ENCODE measurements at places on chromosomes 7 and 10.

DNA sequence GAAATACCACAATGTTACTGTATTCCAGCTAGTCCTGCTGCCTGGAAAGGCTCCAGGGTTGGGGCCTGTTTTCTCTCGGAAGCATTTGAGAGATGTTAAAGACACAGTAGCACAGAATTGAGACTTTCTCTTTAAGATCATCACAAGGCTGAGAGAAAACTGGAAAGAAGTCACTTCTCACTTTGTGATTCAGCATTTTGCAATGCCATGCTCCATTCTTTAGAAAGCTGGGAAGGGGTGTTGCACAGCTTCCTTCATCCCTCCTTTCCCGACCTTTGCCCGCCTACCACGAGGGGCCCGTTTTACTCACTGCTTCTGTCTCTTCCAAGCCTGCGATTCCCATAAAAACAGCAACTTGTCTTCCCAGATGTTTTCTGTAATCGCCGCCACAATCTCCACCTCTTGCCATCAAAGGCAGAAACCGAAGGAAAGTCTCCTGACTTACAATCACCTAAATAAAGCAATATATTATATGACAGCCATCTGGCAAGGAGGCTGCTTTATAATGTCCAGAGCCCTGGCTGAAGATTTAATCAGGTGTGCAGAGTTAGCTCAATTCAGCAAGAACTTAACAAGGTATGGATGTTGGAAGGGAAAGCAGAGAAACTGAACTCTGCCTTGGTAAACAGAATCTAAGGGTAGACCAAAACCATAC, 18.9 kb downstream of the NOD1 start:
- no peak for DNase-seq

GRCh38 chr10:34187201-34187600, 627.9 kb downstream of the PARD3 start:
- DNase-seq: no peak

DNA sequence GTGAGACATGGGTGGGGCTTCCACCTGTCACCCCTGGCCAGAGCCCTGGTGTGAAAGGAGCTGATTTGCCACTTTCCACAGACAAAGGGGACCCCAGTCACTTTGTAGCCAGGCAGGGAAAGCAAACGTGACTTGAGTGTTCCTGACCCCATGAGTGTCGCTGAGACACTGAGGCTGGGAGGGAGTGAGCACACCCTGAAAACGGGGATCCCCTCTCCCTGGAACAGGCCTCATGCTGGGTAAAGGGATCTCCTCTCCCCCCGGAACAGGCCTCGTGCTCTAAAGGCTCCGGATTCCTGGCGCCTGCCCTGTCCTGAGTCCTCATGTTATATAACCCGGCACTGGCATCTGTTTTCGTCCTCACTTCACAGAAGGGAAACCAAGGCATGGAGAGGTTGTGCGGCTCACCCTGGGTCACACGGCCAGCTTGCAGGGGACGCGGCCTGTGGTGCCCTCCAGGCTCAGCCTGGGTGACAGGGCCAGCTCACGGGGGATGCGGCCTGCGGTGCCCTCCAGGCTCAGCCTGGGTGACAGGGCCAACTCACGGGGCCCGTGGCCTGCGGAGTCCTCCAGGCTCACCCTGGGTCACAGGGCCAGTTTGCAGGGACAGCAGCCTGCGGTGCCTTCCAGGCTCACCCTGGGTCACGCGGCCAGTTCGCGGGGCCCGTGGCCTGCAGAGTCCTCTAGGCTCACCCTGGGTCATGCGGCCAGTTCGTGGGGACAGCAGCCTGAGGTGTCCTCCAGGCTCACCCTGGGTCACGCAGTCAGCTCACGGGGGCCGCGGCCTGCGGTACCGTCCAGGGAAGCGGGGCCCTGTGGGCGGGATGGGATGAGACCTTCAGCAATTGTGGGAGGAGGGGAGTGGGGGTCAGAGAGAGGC, 104.7 kb downstream of the PDGFA start:
- DNase-seq: no peak

GRCh38 chr7:47827871-47828270, 120.4 kb downstream of the PKD1L1 start:
- DNase-seq: no peak

- no peak for DNase-seq
Measured at GRCh38 chr10:4062072-4062471, 277.1 kb upstream of the KLF6 start.

Measured in activated naive CD8-positive, alpha-beta T cell treated with anti-CD3 and anti-CD28 coated beads for 36 hours (primary cell).